ENCODE measurements at places on chromosomes 6 and 20.

- no peak for DNase-seq
Observed at GRCh38 chr6:30960907-30961673, 20.3 kb downstream of the MUCL3 start.

GRCh38 chr6:168284187-168284586 lies 35.4 kb downstream of the DACT2 start:
- DNase-seq: no peak

DNA sequence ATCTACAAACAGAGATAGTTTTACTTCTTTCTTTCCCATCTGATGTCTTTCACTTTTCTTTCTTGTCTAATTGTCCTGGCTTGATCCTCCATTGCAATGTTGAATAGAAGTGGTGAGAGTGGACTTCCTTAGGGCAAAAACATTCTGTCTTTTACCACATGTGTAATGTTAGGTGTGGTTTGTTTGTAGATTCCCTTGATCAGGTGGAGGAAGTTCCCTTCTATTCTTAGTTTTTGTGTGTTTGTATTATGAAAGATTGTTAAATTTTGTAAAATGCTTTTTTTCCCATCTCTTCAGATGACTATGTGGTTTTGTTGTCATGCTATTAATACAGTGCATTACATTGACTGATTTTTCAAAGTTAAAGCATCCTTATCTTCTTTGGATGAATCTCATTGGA lies 41.6 kb upstream of the DUSP22 start:
- DNase-seq: no peak

GRCh38 chr20:11551479-11551878 lies 366.2 kb upstream of the BTBD3 start:
- no peak for DNase-seq

- DNase-seq: peak; percentile 85
Observed at GRCh38 chr6:66930559-66931290, 1223.7 kb upstream of the EYS start.

- DNase-seq: no peak
Observed at GRCh38 chr20:32930181-32930580, 71.5 kb downstream of the EFCAB8 start.

Measured in HCEC 1CT (cell line).